ENCODE measurements at places on chromosomes 4 and X.
A peak's percentile ranks its signal among the peaks of the same experiment; 100 is the strongest.

DNA sequence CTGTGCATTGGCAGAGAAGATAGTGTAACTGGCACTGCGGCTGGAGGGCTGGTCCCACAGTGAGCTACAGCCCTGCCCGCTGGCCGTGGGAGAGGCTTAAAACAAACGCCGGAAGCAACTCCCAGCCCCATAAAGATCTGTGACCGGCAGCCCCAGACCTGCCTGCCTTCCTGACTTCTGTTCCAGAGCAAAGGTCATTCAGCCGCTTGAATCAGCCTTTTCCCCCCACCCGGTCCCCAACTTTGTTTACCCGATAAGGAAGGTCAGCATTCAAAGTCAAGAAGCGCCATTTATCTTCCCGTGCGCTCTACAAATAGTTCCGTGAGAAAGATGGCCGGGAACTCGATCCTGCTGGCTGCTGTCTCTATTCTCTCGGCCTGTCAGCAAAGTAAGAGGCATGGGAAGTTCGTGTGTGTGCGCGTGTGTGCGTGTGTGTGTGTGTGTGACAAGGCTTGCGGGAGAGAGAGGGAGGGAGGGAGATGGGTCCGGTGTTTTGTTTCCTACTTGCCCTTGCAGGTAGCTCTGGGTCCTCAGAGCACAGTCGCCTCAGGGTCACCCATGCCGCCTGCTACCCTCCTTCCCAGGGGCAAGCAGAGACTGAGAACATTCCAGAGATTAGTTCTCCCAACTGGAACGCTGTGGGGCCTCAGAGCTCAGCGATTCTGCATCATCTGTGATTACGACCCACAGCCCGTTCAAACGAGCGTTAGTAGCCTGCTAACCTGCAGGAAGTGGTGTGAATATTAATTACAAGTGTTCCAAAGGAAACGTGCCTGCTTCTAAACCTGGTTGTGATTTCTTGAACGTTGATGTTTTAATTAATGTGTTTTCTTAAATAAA lies at the start of gene MGST2:
Gene MGST2 (plus strand): TSS at position 130 of the 840 bp plus-strand sequence. CDS start 201 bp downstream, at position 331.
- DNase-seq, result peak; percentile 91

GRCh38 chrX:21996872-21997455 lies 35.2 kb upstream of the PHEX start:
- DNase-seq, result no peak

DNA sequence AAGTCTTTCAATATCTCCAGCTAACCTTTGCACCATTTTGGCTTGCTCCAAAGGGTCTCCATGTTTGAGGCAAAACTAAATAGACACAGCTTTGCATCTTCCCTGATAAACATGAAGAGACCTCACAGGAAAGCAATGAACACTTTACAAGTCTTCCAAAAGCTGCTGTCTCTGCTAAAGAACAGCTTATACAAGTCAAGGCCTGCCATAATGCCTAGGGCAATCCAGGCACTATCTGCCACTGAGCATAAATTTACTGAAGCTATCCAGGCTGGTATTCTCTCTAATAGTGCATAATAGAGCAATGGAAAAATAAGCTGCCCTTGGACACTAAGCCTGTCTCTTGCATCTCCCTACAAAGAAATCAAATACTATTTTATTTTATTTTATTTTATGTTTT lies 60.1 kb upstream of the S100G start:
- DNase-seq, result no peak

DNA sequence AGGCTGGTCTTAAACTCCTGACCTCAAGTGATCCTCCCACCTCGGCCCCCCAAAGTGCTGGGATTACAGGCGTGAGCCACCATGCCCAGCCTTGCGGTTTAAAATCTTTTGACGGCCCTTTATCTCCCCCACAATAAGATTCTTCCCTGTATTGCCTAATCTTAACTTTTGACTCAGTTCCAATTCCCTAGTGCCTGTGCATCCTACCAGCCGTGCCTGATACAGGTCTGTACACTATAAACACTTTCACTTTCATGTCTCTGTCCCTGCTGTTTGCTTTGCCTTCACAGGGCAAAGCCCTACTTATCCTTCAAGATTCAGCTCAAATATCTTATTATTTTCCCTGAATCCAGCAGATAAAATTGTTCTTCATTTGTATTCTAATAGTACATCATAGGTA lies 74.6 kb downstream of the WDR44 start:
- no peak for DNase-seq

DNA sequence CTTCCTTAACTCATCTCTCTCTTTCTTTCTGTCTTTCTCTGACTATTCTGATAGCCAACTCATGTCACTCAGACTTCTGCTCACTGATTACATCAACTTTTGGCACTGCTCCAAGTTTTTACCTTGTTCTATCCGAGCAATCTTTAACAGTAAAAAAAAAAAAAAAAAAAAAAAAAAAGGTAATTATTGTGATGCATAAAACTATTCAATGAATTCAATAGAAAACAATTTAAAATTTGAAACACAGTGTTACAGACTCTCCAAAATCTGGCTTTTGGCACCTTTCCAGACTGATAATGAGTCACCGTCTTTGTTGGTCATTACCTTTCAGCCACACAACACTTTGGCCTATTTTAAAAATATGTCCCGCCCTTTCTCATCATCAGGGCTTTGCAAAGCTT lies 229.5 kb downstream of the GALNTL6 start:
- no peak for DNase-seq

DNA sequence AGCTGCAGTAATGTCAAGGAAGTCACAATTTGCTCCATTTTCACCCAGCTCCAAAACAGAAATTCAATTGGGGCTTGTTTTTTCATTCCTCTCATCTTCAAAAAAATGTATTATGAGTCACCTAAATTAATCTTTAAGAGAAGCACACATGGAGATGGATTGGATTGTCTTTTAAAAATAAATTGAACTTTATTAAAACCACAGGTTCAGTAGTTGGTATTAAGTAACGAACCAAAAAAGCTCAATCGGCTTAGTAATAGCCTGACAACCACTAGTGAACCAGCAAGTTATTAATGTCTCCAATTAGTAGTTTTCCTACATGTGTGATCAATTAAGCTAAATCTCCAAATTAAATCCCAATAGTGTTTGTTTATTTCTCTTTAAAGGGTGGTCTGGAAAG lies 283.5 kb upstream of the GIMD1 start:
- no peak for DNase-seq

- no peak for DNase-seq
Observed at GRCh38 chr4:53477636-53478035, 100.2 kb downstream of the FIP1L1 start.

- no peak for DNase-seq
Observed at GRCh38 chr4:2482693-2483092, 13.8 kb downstream of the RNF4 start.

DNA sequence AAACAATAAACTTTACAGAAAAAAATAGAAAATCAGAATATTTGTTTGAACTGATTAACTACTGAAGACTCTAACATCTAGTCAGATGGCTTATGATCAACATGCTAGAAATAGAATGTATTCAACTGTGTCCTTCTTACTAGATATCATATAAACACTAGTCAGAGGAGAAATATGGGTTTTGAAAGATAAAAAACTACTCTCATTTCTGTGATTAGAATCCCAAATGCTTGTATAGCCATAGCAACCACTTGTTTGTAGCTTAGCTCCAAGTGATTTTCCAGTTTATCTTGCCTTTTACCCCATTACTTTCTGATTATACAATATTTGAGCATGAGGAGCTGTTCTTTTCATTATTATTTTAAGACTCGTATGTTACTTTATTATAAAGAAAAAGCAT lies 31.2 kb downstream of the USP38 start:
- DNase-seq, result no peak

DNA sequence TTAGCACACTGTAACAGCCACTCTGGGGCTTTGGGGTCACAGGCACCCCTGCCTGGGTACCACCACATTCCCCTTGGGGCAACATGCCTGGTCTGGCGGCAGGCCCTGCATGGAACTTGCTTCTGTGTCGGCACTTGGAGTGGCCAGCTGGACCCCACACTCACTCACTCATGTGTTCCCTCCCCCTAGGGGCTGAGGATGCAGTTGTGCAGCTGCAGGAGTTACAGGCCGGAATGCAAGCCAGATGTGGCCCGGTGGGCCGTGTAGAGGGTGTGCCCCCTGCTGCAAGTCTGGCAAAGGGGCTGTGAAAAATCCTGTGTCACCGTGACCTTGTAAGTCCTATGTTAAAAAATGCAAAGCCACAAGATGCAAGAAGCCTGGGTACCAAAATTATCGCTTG lies 34.2 kb downstream of the ATXN3L start:
- no peak for DNase-seq

GRCh38 chr4:87409420-87409939 lies 12.9 kb upstream of the NUDT9 start:
- DNase-seq, result no peak

GRCh38 chr4:174147863-174148262 lies 135.6 kb downstream of the FBXO8 start:
- DNase-seq, result no peak

- DNase-seq, result no peak
Observed at GRCh38 chr4:77731656-77732055, 87.5 kb downstream of the CNOT6L start.

- no peak for DNase-seq
Observed at GRCh38 chrX:16594490-16594889, 55.5 kb upstream of the S100G start.

GRCh38 chr4:42490015-42490414 lies 92.7 kb downstream of the SHISA3 start:
- DNase-seq, result no peak

DNA sequence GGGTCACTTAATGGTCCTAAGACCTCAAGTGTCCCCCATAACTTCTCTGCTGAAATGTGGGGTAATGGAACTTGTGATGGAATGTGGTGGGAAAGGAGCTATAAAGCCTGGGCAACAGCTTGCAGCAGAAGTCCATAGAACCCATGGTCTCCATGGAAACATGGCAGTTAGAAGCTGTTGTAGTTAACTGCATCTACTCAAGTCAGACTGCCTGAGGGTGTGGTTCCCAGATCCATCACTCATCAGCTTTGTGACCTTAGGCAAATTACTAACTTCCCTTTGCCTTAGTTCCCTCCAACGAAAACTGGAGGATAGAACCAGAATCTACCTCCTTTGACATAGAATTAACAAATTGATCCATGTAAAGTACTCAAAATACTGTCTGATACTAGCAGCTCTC lies 113.0 kb downstream of the SPATA18 start:
- DNase-seq, result no peak

GRCh38 chr4:16659694-16660093 lies 238.8 kb downstream of the LDB2 start:
- DNase-seq, result no peak

- no peak for DNase-seq
Observed at GRCh38 chr4:149553959-149554520, 261.6 kb downstream of the IQCM start.

DNA sequence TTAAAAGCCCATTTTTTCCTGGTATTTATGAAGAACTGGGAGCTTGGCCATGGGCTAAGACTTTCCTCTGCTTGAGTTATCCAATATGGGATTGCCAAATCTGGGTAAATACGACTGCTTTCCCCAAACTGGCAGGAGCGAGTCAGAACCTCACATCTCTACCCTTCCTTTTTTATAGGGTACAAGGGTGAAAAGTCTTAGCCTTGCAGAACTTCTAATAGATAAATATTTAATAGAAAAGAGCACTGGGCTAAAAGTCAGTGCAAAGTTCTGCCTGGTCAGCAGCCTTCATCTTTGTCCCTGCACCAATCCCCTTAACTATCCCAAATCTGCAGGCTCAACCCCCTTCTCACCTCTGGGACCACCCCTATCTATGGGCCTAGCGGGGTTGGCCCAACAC lies 61.6 kb upstream of the ACSL1 start:
- DNase-seq, result no peak

DNA sequence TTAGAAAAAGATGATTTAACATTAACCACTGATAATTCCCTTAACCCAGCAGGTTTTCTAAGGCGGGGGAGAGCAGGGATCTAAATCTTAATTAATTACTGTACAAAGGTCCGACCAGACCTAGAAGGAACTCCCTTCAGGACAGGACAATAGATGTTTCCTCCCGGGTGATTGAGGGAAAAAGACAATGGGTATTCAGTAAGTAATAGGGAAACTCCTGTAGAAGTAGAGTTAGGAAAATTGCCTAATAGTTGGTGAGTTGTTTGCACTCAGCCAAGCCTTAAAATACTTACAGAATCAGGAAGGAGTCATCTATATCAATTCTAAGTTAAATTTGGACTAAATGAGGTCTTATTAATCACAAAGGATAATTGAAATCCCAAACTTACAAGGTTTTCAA lies 5.8 kb upstream of the SRD5A3 start:
- no peak for DNase-seq

DNA sequence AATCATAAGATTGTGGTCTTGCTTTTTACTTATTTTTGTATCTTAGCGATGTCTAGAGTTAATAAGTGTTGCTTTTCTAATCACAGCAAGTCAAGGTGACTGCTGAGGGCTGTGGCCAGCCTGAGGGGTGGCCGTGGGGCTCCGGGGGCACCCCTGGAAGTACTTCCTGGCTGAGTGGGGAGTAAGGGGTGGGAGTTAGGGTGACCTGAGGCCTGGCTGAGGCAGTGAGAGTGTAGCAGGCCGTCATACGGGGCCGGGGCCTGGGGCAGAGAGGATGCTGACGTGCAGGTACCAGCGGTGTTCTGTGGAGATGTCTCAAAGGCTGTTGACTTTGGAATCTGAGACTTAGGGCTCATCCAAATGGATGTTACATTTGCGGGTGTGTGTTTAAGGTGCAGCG lies 29.3 kb downstream of the PIGG start:
- peak; percentile 49 for DNase-seq

GRCh38 chr4:4899202-4899925 lies 39.9 kb downstream of the MSX1 start:
- no peak for DNase-seq

- no peak for DNase-seq
Observed at GRCh38 chrX:17214962-17215361, 160.0 kb upstream of the NHS start.

DNA sequence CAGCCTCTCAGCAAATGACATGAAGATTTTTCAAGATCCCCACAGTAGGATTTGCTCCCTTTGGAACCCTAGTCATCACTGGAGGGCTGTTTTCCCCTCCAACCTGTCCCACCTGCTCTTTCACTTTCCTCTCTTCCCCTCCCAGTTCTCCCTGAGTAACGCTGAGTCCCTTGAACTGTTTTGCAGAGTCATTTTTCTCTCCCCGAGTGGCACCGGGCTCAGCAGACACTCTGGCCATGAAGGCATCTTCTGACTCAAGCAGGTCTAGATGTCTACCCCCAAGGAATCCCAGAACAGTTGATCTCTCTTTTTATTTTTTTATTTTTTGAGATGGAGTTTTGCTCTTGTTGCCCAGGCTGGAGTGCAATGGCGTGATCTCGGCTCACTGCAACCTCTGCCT lies 52.2 kb downstream of the HTRA3 start:
- DNase-seq, result peak; percentile 46
